ENCODE measurements at places on chromosomes 1 and 21. TPM values are rescaled to one million over a fixed set of nuclear protein-coding genes. Genes with fewer than 3 reads are reported as not detected.

SPRR1B gene
- total RNA-seq: not detected

LCA5L gene
- 1.4 TPM for total RNA-seq

OXCT2 gene
- 1.7 TPM for total RNA-seq

GRHL3 gene
- total RNA-seq: under 0.01 TPM

KRTAP19-1 gene
- total RNA-seq: not detected

SRM gene
- 14.4 TPM for total RNA-seq

CFAP57 gene
- 0.19 TPM for total RNA-seq

Data from regular cardiac myocyte (primary cell).